ENCODE measurements at places on chromosomes 11 and 22. TPM values are rescaled to one million over a fixed set of nuclear protein-coding genes. Genes with fewer than 3 reads are reported as not detected.
A peak's percentile ranks its signal among the peaks of the same experiment; 100 is the strongest.

Gene NCF4
- 5.9 TPM for total RNA-seq

- H3K4me3 ChIP-seq, result no peak overlapping the region
- peaks cover 8% of the 10 kb centered on the region for H3K4me1 ChIP-seq
- H3K27me3 ChIP-seq, result peaks cover 31% of the 10 kb centered on the region
- H3K36me3 ChIP-seq, result no peaks in the 10 kb centered on the region
These were observed 53.3 kb downstream of the CACNA1I start for GRCh38 chr22:39623603-39624500.

GRCh38 chr11:85784480-85785265 lies 26.3 kb downstream of the SYTL2 start:
- H3K36me3 ChIP-seq, result no peaks in the 10 kb centered on the region
- no peaks in the 10 kb centered on the region for H3K27me3 ChIP-seq
- H3K27ac ChIP-seq, result no peak overlapping the region
- peaks cover 2% of the 10 kb centered on the region for H3K4me1 ChIP-seq
- no peak for DNase-seq
- H3K4me3 ChIP-seq, result no peak overlapping the region

DNA sequence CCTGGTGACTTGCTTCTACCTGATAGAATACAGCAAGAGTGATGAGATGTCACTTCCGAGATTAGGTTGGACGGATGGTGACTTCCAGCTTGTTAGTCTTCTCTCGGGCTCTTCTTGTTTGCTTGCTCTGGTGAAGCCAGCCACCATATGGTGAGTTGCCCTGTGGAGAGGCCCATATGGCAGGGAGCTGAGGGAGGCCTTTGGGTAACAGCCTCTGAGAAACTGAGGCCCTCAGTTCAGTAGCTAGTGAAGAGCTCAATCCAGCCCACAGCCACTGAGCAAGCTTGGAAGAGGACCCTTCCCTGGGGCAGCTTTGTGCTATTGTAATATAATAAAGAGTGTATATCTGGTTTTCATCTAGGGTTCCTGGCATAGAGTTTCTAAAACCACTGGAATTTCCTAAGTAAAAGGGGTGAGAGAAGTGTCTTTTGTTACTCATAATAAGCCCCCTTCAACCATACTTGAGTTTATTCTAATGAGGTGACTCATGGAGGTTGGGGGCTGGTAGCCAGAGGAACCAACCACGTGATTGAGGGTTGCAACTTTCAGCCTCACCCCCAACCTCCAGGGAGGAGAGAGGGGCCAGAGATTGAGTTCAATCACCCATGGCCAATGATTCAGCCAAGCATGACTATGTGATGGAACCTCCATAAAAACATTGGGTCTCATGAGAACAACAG lies 8.0 kb upstream of the TPCN2 start:
- peaks cover 37% of the 10 kb centered on the region for H3K4me1 ChIP-seq
- no peak overlapping the region for H3K4me3 ChIP-seq
- DNase-seq, result no peak
- H3K27ac ChIP-seq, result no peak overlapping the region
- H3K27me3 ChIP-seq, result peaks cover 2% of the 10 kb centered on the region

- DNase-seq, result no peak
- no peak overlapping the region for H3K27ac ChIP-seq
- H3K27me3 ChIP-seq, result peaks cover 4% of the 10 kb centered on the region
These were observed 16.6 kb downstream of the TP53I11 start for GRCh38 chr11:44934110-44934509.

- no peak for DNase-seq
- no peak overlapping the region for H3K4me3 ChIP-seq
These were observed 13.9 kb downstream of the HIPK3 start for GRCh38 chr11:33271059-33271458.

Gene DRG1
- total RNA-seq, result 63.2 TPM

Gene MUC2
- total RNA-seq, result not detected

DNA sequence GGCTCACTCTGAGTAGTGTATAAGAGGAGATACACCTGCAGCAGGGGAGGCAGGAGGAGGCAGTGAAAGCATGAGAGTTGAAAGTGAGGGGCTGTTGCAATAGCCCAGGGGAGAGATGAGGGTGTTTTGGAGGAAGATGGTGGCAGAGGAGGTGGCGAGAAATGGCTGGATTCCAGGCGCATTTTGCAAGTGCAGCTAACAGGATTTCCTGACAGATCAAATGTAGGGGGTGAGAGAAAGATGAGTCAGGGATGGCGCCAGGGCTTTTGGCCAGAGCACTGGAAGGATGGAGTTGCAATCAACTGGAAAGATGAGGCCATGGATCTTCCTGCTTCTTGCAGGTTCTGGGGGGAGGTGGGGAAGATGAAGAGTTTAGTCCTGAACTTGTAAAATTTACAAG lies 16.8 kb upstream of the TSPAN18 start:
- no peak overlapping the region for H3K27ac ChIP-seq
- H3K4me3 ChIP-seq, result no peak overlapping the region
- peaks cover 42% of the 10 kb centered on the region for H3K4me1 ChIP-seq
- H3K27me3 ChIP-seq, result peaks cover 5% of the 10 kb centered on the region

- no peak overlapping the region for H3K4me3 ChIP-seq
- DNase-seq, result peak; percentile 56
- H3K4me1 ChIP-seq, result peaks cover 15% of the 10 kb centered on the region
- no peaks in the 10 kb centered on the region for H3K36me3 ChIP-seq
- no peak overlapping the region for H3K27ac ChIP-seq
These were observed 19.4 kb downstream of the NFAM1 start for GRCh38 chr22:42412744-42413333.

DNA sequence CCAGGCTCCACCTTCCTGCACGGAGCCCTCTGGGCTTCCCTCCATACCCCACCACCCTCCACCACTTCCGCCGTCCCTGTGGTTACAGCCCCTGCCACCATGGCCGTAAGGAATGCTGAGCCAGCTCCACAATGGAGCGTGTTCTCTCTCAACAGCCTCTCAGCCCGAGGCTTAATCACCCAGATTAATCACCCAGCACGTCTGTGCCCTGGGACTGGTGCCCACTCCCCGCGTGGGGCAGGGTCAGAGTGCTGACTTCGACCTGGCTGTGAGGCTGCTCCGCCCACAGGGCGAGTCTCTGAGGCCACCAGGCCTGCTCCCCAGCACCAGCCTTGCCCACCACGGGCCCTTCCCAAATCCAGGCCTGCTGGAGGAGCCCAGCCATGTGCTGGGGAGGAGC lies 4.0 kb upstream of the TH start:
- H3K36me3 ChIP-seq, result no peaks in the 10 kb centered on the region
- H3K4me1 ChIP-seq, result no peaks in the 10 kb centered on the region
- no peak for DNase-seq
- peaks cover 7% of the 10 kb centered on the region for H3K27me3 ChIP-seq
- H3K27ac ChIP-seq, result no peak overlapping the region

DNA sequence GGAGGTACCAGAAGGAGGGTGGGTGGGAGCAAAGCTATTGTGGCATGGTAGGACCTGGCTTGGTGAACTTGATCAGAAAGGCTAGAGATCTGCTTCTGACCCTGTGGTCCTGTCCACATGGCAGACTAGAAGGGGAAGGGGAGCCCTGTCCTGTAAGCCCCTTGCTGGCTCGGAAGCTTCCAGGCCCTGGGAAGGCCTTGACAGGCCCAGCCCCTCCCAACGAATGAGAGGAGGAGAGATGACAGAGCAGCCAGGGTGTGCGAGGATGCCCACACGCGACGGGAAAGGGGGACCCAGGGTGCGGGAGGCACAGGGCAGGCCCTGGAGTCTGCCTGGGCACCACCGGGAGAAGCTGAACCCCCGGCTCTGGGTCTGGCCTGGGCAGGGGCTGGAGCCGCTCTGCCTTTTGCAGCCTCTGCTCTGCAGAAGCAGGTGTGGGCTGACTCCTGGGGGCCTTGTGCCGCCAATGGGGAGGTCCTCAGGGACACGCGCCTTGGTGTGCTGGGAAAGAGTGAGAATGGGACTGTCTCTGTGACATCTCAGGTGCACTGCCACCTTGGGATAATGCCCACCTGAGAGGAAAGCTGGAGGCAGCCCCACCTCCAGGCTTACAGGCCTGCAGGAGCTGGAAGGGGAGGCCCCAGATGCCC lies 1447.5 kb downstream of the BRD1 start:
- no peaks in the 10 kb centered on the region for H3K36me3 ChIP-seq
- no peak overlapping the region for H3K27ac ChIP-seq
- no peak overlapping the region for H3K4me3 ChIP-seq
- H3K4me1 ChIP-seq, result no peaks in the 10 kb centered on the region
- no peak for DNase-seq
- H3K27me3 ChIP-seq, result peaks cover 4% of the 10 kb centered on the region

GRCh38 chr11:72079819-72080325 lies 470 bp downstream of the NUMA1 start:
- H3K27ac ChIP-seq, result peak overlapping the region; percentile 94
- H3K36me3 ChIP-seq, result peaks cover 10% of the 10 kb centered on the region
- H3K4me3 ChIP-seq, result peak overlapping the region; percentile 84
- no peaks in the 10 kb centered on the region for H3K27me3 ChIP-seq

DNA sequence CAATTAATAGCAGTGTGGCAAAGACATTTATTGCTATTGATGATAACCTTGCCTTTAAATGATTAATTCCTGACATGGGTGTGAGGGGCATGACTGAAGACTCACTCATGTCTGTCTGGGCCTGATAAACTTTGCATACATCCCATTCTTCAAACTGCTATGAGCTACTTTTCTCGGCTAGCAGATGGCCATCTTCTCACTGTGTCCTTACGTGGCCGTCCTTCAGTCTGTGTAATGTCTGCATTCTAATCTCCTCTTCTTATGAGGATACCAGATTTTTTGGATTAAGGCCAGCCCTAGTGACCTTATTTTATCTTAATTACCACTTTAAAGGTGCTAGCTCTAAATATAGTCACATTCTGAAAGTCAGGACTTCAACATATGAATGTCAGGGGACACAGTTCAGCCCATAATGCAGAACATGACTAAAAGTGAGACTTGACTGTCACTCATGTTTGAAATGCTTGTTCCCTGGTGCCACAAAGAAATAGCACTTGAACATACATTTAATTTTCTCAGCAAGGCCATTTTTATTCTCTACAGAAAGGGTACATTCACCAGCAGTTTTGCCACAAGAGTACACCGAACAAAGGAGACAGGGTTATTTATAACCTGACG lies 32.3 kb downstream of the OR10A6 start:
- H3K27me3 ChIP-seq, result no peaks in the 10 kb centered on the region
- no peaks in the 10 kb centered on the region for H3K4me1 ChIP-seq
- no peak for DNase-seq

DNA sequence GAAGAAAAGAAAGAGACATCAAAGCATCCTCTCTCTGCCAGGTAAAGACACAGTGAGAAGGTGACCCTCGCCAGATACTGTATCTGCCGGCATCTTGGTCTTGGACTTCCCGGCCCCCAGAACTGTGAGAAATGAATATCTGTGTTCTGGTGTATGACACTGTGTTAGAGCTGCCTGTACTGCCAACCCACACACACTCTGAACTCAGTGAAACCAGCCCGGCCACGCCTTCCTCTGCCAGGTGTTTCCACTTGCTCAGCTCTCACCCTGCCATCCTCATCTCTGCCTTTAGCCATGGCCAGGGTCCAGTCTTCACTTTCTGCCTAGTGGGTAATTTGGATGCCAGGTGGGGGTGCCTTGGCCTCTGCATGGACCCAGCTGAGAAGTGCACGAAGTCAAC lies 24.0 kb downstream of the CBX7 start:
- DNase-seq, result no peak
- no peak overlapping the region for H3K4me3 ChIP-seq
- H3K36me3 ChIP-seq, result peaks cover 8% of the 10 kb centered on the region
- H3K27ac ChIP-seq, result no peak overlapping the region
- peaks cover 14% of the 10 kb centered on the region for H3K4me1 ChIP-seq

DNA sequence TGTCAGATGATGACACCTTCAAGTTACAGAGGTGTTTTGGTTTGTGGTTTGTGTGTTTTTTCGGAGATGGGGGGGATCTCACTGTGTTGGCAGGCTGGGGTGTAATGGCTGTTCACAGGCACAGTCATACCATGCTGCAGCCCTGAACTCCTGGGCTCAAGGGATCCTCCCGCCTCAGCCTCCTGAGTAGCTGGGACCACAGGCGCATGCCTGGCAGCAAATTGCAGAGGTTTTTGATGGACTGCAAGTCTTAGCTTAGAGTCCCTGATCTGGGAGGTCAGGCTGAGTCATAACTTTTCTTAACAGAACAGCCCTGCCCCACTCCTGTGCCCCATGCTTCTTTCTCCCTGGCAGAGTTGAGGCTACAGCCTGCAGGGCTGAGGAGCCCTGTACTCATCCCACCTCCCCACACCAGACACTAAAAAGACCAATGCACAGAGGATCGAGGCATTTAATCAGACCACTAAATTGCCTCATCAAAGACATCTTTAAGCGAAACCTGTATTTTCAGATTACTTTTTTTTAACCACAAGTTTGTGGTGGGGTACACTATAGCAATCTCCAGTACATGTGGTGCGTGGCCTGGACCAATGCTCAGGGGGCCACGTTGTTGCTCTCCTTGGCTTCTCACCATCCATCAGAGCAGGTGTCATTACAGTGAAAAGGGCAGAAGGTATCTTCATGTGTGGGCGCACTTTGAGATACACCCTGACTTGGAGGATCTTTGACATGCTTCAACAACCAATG lies 17.1 kb upstream of the ADORA2A start:
- H3K27ac ChIP-seq, result no peak overlapping the region
- no peak for DNase-seq
- peaks cover 18% of the 10 kb centered on the region for H3K4me1 ChIP-seq
- H3K4me3 ChIP-seq, result no peak overlapping the region
- no peaks in the 10 kb centered on the region for H3K27me3 ChIP-seq
- peaks cover 55% of the 10 kb centered on the region for H3K36me3 ChIP-seq

- H3K4me3 ChIP-seq, result no peak overlapping the region
- no peak overlapping the region for H3K27ac ChIP-seq
- H3K36me3 ChIP-seq, result no peaks in the 10 kb centered on the region
- peaks cover 51% of the 10 kb centered on the region for H3K4me1 ChIP-seq
- H3K27me3 ChIP-seq, result peaks cover 9% of the 10 kb centered on the region
These were observed 41.8 kb upstream of the PRR5 start for GRCh38 chr22:44660051-44660830.

GRCh38 chr22:21837248-21837979 lies 30.0 kb downstream of the MAPK1 start:
- DNase-seq, result peak; percentile 85
- no peaks in the 10 kb centered on the region for H3K36me3 ChIP-seq
- peak overlapping the region; percentile 81 for H3K27ac ChIP-seq
- H3K27me3 ChIP-seq, result no peaks in the 10 kb centered on the region
- H3K4me1 ChIP-seq, result peaks cover 21% of the 10 kb centered on the region

DNA sequence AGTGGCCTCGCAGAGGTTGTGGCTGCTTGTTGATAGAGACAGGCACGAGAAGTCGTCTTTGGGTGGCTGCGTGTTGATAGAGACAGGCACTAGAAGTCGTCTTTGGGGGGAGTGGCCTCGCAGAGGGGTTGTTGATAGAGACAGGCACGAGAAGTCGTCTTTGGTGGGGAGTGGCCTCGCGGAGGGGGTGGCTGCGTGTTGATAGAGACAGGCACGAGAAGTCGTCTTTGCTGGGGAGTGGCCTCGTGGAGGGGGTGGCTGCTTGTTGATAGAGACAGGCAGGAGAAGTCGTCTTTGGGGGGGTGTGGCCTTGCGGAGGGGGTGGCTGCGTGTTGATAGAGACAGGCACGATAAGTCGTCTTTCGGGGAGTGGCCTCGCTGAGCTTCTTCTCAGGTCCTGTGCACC lies 328.8 kb downstream of the TBC1D22A start:
- peak overlapping the region; percentile 25 for H3K4me3 ChIP-seq
- H3K4me1 ChIP-seq, result no peaks in the 10 kb centered on the region
- no peak overlapping the region for H3K27ac ChIP-seq
- DNase-seq, result no peak

Gene PPARA
- total RNA-seq, result 27.8 TPM

Gene FXYD6
- total RNA-seq, result 103 TPM
